DND-41 (cell line): ENCODE measurements at places on chromosomes 12 and 14.

DNA sequence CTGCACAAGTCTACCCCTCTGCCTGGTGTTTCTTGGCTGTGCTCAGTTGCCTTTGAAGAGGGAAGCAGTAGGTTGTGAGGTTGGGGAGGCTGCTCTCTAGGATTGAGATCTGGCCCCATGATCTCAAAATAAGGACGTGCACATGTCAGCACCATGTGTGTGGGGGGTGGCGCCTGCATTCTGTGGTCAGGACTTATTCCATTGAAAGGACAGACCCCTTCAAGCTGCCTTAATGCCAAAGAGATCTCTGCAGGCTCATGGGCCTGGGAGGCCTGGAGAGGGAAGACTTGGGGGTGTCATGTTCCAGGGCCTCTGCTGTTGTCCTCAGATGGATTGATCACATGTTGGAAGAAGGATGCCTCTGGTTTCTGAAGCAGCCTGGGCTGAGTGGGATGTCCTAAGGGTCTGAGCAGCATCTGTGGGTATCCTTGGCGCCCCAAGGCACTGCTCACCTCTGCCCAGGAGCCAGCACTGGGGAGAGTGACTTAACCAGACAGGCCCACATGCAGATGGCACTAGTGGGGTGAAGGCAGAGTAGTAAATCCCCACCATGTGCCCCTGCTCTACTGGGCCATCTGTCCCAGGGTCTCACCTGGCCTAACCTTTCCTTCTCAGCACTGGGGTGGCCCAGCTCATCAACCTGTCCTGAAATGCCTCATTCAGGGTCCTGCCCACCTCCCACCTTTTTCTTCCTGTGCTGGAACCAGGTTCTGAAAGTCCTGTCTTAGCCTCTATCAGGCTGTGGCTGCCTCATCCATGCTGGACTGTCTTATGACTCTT, 118.9 kb downstream of the ADGRD1 start:
- no peaks in the 10 kb centered on the region for H3K27me3 ChIP-seq
- no peak for DNase-seq
- no peaks in the 10 kb centered on the region for H3K36me3 ChIP-seq
- H3K27ac ChIP-seq: no peak overlapping the region
- no peaks in the 10 kb centered on the region for H3K4me1 ChIP-seq

GRCh38 chr12:97716356-97716755, 253.8 kb downstream of the RMST start:
- H3K4me1 ChIP-seq: no peaks in the 10 kb centered on the region
- H3K4me3 ChIP-seq: no peak overlapping the region
- no peak for DNase-seq
- H3K27ac ChIP-seq: no peak overlapping the region
- no peaks in the 10 kb centered on the region for H3K27me3 ChIP-seq

DNA sequence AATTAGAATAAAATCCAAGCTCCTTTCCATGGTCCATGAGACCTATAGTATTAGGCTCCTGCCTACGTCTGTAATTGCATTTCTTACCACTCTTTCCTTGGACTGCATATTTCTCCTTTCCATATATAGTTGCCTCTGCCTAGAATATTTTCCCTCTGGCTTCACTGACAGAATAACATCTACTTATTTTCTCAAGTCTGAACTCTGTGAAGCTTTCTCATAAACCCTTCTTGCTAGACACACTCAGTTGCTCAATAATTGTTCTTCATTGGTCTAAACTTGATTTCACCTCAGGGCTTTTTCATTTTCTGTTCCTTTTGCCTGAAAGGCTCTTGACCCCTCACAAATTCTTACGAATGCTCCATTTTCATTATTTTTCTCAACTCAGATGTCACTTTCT, 36.9 kb upstream of the KRAS start:
- no peaks in the 10 kb centered on the region for H3K36me3 ChIP-seq
- no peak for DNase-seq
- no peak overlapping the region for H3K4me3 ChIP-seq
- H3K4me1 ChIP-seq: no peaks in the 10 kb centered on the region

GRCh38 chr12:69833696-69834095, 8.7 kb downstream of the MYRFL start:
- no peaks in the 10 kb centered on the region for H3K36me3 ChIP-seq
- H3K4me1 ChIP-seq: no peaks in the 10 kb centered on the region
- no peak for DNase-seq
- H3K27ac ChIP-seq: no peak overlapping the region

- DNase-seq: no peak
- no peaks in the 10 kb centered on the region for H3K4me1 ChIP-seq
- H3K36me3 ChIP-seq: no peaks in the 10 kb centered on the region
- no peak overlapping the region for H3K27ac ChIP-seq
Measured at GRCh38 chr12:191541-191940, 22.4 kb downstream of the SLC6A12 start.

DNA sequence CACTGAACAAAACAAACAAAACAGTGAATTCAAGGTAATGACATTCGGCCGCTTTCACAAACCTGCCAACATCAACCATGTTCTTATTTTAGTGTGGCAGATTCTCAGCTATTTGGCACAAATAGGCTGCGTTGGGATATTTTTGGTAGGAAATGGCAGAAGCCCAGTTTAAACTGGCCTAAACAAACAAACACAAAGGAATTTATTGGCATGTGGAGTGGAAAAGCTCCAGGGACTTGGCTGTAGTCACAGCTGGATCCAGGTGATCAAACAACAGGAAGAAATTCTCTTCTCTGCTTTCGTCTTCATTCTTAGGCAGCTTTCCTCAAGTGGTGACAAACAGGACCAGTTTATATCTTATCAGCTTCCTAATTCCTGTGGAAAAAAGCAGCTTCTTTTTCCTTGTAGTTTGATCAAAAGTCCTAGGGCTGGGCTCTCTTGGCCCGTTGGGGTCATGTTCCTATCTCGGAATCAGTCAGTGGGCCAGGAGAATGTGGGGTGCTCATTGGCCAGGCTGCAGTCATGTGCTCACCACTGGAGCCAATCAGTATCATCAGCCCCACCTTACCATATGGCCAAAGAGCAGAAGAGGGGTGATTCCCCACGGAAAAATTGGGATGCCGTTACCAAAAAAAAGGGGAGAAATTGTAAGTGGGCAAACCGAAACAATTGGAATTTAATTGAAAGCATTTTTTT, 22.6 kb downstream of the C12orf75 start:
- peaks cover 88% of the 10 kb centered on the region for H3K4me1 ChIP-seq
- H3K4me3 ChIP-seq: peak overlapping the region; percentile 7
- no peaks in the 10 kb centered on the region for H3K27me3 ChIP-seq

DNA sequence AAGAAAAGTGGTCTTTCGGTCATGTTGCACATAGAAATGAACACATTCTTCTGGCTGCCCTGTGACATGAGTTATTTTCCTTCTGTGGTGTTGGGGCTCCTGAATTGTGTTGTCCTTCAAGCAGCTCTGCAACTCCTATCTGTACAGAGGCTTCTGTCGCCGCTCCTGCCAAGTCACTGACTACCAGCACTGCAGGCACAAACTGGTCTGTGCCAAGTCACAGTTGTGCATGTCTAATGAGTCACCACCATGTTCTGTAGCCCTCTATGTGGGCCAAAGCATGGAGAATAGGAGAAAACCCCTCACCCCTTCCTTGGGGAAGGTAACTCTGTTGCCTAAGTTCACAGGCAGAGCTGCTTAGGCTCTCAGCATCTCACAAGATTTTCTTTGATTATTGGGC, 283.3 kb downstream of the RPL10L start:
- no peak overlapping the region for H3K27ac ChIP-seq
- DNase-seq: no peak
- H3K4me1 ChIP-seq: no peaks in the 10 kb centered on the region
- no peaks in the 10 kb centered on the region for H3K27me3 ChIP-seq
- no peak overlapping the region for H3K4me3 ChIP-seq

DNA sequence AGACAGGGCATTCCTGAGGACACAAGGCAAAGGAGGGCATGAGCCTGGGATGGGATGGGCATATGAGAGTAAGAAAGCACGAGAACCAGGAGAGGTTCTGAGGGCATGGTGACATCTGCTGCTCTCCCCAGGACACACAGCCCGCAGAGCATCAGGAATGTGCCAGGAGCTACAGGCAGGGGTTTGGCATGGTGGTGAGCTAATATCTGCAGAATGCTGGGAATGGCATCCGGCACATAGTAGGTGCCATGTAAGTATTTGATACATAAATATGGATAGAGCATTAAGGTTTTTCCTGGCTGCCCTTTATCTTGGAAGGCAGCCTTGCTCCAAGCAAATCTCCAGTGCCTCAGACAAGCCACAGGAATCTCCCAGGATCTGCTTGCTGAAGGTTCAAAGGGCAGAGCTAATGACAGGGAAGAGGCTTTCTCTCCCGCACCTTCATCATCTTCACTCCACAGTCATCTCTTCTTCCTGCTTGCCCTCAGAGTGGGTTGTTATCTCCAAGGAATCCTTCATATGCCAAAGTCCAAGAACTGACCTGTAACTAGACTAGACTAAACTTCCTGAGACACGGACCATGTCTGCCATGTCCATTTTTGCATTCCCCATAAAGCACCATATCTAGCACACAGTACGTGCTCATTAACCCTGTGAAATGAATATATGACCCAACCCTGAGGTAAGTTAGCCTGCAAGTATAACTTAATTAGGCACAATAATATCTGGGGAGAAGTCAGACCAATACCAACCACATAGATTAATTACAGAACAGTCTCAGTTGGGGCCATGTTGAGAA, 62.0 kb upstream of the SCN8A start:
- no peak for DNase-seq
- no peaks in the 10 kb centered on the region for H3K27me3 ChIP-seq
- peaks cover 20% of the 10 kb centered on the region for H3K4me1 ChIP-seq

GRCh38 chr12:106251631-106252455, 4.0 kb upstream of the CKAP4 start:
- peaks cover 13% of the 10 kb centered on the region for H3K4me1 ChIP-seq
- no peaks in the 10 kb centered on the region for H3K36me3 ChIP-seq
- no peak overlapping the region for H3K27ac ChIP-seq
- no peak overlapping the region for H3K4me3 ChIP-seq
- H3K27me3 ChIP-seq: peaks cover 52% of the 10 kb centered on the region

DNA sequence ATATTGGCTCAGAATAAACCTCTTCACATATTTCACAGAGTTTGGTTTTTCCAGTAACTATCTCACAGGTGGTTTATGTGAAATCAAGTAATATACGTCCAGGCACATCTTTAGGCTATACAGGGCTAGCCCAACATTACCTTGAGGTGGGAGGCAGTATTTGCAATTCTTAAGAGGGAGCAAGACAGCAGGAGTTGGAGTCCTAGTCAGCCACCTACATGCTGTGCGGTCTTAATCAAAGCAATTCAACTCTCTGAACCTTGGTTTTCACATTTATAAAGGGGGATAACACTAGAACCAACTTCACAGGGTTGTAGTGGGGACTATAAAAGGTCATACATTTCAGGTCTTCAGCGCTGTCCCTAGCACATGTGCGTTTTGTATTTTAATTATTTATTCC, 73.5 kb upstream of the FICD start:
- H3K4me1 ChIP-seq: no peaks in the 10 kb centered on the region
- no peaks in the 10 kb centered on the region for H3K36me3 ChIP-seq
- H3K27ac ChIP-seq: no peak overlapping the region
- no peak overlapping the region for H3K4me3 ChIP-seq
- H3K27me3 ChIP-seq: peaks cover 4% of the 10 kb centered on the region

- no peaks in the 10 kb centered on the region for H3K36me3 ChIP-seq
- H3K4me1 ChIP-seq: no peaks in the 10 kb centered on the region
- no peak overlapping the region for H3K27ac ChIP-seq
- DNase-seq: no peak
- H3K4me3 ChIP-seq: no peak overlapping the region
Measured at GRCh38 chr14:60488175-60488574, 2.3 kb upstream of the C14orf39 start.

- peaks cover 9% of the 10 kb centered on the region for H3K4me1 ChIP-seq
- DNase-seq: no peak
- H3K36me3 ChIP-seq: peaks cover 11% of the 10 kb centered on the region
- H3K4me3 ChIP-seq: no peak overlapping the region
- peak overlapping the region; percentile 9; the same call in 1 of the 2 replicates for H3K27ac ChIP-seq
Measured at GRCh38 chr14:103401223-103402214, 16.3 kb downstream of the MARK3 start.

- H3K27me3 ChIP-seq: peaks cover 13% of the 10 kb centered on the region
- no peak overlapping the region for H3K27ac ChIP-seq
- no peaks in the 10 kb centered on the region for H3K4me1 ChIP-seq
- H3K36me3 ChIP-seq: no peaks in the 10 kb centered on the region
Measured at GRCh38 chr12:13082861-13083260, 20.6 kb downstream of the GSG1 start.

GRCh38 chr12:119512772-119513497, 80.6 kb upstream of the TMEM233 start:
- DNase-seq: peak; percentile 25
- H3K27ac ChIP-seq: no peak overlapping the region
- H3K4me1 ChIP-seq: no peaks in the 10 kb centered on the region
- no peaks in the 10 kb centered on the region for H3K36me3 ChIP-seq
- no peaks in the 10 kb centered on the region for H3K27me3 ChIP-seq

GRCh38 chr12:1618489-1618888, 10.5 kb upstream of the WNT5B start:
- no peaks in the 10 kb centered on the region for H3K36me3 ChIP-seq
- no peak overlapping the region for H3K27ac ChIP-seq
- H3K4me1 ChIP-seq: no peaks in the 10 kb centered on the region
- no peak overlapping the region for H3K4me3 ChIP-seq
- no peak for DNase-seq

- no peak within 1 kb of the TSS for H3K27ac ChIP-seq
- H3K36me3 ChIP-seq: no peaks in the 10 kb centered on the region
Measured at GRCh38 chr12:18737819-18738218, at the start of the genes CAPZA3 and PLCZ1. Gene CAPZA3, plus strand, starts transcription at chr12:18738119. Its CDS starts 150 bp downstream, at chr12:18738269. Gene PLCZ1, minus strand, starts transcription at chr12:18738012. Its CDS starts 641 bp downstream, at chr12:18737371.

- H3K4me1 ChIP-seq: peaks cover 24% of the 10 kb centered on the region
- no peak for DNase-seq
- H3K27me3 ChIP-seq: no peaks in the 10 kb centered on the region
- H3K27ac ChIP-seq: no peak overlapping the region
Measured at GRCh38 chr14:62081012-62081612, 318.9 kb downstream of the SNAPC1 start.

- H3K27ac ChIP-seq: no peak overlapping the region
- H3K27me3 ChIP-seq: no peaks in the 10 kb centered on the region
- no peak for DNase-seq
- no peaks in the 10 kb centered on the region for H3K4me1 ChIP-seq
- no peaks in the 10 kb centered on the region for H3K36me3 ChIP-seq
Measured at GRCh38 chr12:10285919-10286318, 21.8 kb upstream of the KLRD1 start.

DNA sequence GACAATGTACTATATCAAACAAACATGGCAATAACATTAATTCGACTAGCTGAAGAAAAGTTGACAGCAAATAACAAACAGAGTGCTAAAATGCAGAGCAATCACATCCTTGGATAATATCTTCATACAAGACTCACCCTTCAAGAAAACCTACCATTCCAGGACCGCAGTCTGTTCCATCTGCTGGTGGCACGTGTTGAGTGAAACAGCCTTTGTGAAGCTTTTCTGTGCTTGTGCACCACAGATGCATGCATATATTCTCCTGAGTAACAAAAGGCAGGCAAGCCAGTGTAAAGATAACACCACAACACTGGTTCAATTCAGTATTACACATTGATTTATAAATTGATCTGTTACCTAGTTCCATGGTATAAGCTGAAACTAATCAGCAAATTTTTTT, 89.3 kb downstream of the ADAMTS20 start:
- H3K27ac ChIP-seq: no peak overlapping the region
- no peaks in the 10 kb centered on the region for H3K4me1 ChIP-seq
- no peak for DNase-seq
- H3K27me3 ChIP-seq: no peaks in the 10 kb centered on the region
- no peak overlapping the region for H3K4me3 ChIP-seq

- DNase-seq: no peak
- no peak overlapping the region for H3K27ac ChIP-seq
- no peak overlapping the region for H3K4me3 ChIP-seq
- H3K27me3 ChIP-seq: no peaks in the 10 kb centered on the region
- H3K4me1 ChIP-seq: no peaks in the 10 kb centered on the region
Measured at GRCh38 chr14:75238756-75239455, 39.7 kb upstream of the FOS start.

- H3K27ac ChIP-seq: no peak overlapping the region
- no peaks in the 10 kb centered on the region for H3K4me1 ChIP-seq
- no peaks in the 10 kb centered on the region for H3K27me3 ChIP-seq
- H3K36me3 ChIP-seq: no peaks in the 10 kb centered on the region
- H3K4me3 ChIP-seq: no peak overlapping the region
Measured at GRCh38 chr14:80233470-80234089, 22.3 kb upstream of the DIO2 start.
